ENCODE measurements at places on chromosomes 6 and 20.
A peak's percentile ranks its signal among the peaks of the same experiment; 100 is the strongest.

DNA sequence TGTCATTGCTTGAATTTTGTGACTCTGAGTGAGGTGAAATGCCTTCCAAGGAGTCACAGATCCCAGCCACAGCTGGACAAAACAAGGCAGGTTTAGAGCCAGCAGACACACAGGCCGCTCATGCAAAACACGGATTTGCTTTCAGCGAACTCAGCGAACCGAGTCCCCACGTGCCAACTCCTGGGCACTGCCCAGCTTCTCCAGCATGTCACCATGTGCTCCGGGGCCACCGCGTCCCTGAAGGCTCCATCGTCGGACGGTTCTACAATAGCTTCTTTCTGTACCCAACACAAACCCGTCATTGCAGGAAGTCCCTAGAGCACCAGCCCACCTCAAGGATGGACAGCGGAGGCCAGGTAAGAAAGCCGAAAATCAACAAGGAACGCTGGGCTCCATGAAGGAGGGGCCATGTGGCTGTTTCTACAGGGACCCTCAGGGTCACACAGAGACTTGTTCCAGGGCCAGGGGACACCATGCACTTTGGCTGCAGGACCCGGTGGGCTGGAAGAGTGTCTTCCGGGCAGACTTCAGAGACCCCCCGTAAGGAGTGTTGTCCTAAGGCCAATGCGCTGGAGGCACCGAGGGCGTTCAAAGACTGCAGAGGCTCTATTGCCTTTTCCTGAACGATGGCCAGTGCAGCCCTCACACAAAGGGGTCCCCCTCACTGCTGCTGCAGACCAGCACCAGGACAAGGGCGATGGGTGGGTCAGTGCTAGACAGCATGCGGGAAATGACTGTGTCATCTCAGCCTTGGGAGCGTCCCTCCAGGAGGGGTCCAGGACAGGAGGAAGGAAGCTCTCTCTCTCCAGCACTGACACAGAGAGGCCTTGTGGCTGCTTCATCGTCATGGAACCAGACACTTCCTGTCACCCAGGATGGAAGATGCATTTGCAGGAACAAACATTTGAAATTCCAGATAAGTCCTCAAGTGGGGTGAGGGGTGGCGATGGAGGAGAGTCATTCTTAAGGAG is 19.8 kb downstream of the DACT2 start:
- peak; percentile 43 for DNase-seq

- DNase-seq: no peak
These were observed 165.6 kb downstream of the TRIM27 start for GRCh38 chr6:28758046-28758817.

- no peak for DNase-seq
These were observed 21.1 kb upstream of the THEMIS start for GRCh38 chr6:127921982-127922381.

DNA sequence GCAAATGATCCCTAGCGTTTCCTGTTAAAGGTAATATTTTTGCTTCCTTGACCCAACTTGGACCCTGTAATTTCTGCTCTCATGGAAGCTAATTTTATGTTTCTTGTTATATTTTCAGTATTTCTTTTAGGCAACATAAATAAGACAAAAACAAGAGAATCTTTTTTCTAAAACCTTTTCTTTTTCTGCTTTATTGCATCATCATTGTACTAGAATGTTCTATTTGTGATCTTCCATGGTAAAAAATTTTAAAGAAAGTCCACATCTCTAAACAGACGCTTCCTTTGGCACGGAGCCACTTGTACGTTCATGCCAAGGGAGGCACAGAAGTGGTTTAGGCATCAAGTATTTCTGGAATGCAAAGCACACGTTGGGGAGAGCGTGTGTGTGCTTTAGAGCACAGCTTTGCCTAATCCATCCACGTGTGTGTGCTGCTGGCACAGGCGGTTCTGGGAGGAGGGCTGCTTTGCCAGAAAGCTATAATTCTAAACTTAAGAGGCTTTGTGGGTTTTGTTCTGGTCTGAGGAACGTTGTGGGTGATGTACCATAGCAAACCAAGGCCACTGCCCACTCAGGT is 98.3 kb downstream of the SASH1 start:
- no peak for DNase-seq

- DNase-seq: peak; percentile 75
These were observed 36.8 kb downstream of the YTHDF1 start for GRCh38 chr20:63178889-63179686.

DNA sequence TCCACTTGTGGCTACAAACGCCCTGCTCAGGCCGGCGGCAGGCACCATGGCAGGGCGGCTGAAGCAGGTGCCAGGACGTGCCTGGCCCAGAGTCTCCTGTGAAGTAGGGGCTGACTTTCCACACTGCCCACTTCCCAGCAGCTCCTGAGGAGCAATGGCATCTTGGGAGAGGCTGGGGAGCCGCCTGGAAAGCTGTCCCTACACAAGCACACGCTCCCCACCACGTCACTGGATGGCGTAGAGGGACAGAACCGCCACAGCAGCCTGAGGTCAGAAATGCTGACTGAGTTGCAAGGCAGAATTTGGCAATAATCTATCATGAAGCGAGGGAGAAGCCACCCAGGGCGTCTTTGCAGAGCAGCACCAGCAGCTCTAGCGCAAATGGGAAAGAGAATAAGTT is 86.3 kb downstream of the NINL start:
- DNase-seq: no peak

DNA sequence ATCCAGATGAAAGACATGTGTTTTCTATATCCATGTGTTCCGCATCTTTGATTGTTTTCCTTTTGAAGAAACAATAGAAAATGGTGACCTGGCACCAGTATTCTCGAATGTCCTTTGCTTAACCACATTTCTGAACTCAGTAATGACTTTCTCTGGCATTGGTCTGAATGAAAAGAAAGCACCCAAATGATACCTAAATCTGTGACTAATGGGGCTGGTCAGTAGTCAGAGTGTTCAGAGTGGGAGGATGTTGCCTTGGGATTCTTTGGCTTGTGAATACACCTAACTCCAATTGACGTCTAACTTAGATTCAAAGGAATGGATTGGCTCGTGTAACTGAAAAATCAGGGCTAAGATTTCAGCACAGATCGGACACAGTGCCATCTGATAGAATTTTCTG is 27.1 kb downstream of the PARD6B start:
- no peak for DNase-seq

DNA sequence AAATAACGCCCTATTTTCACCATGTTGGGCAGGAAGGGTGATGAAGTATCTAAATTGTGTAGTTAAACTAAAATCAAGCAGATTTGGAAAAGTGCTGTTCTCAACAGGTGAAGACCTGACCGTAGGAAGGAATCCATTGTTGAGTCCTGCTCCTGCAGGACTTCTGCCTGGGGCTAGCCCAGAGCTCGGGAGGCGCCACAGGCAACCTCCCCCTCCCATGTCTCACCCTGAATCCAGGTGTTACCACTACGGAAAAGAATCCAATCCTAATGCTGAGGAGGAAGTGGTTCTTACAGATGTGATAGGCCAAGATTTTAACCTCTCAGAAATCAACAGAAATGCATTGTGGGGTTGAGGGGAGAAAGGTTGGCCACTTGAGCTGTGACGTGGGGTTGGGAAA is 30.2 kb downstream of the RAB22A start:
- DNase-seq: no peak

Measured in head of caudate nucleus (tissue), 42 donors.